Left lung (tissue), 14 donors: ENCODE measurements at places on chromosomes 11 and 22. TPM values are rescaled to one million over a fixed set of nuclear protein-coding genes. Genes with fewer than 3 reads are reported as not detected.

C11orf97 gene
- total RNA-seq: 1.8 TPM

LRRC56 gene
- 1.8 TPM for total RNA-seq

DNA sequence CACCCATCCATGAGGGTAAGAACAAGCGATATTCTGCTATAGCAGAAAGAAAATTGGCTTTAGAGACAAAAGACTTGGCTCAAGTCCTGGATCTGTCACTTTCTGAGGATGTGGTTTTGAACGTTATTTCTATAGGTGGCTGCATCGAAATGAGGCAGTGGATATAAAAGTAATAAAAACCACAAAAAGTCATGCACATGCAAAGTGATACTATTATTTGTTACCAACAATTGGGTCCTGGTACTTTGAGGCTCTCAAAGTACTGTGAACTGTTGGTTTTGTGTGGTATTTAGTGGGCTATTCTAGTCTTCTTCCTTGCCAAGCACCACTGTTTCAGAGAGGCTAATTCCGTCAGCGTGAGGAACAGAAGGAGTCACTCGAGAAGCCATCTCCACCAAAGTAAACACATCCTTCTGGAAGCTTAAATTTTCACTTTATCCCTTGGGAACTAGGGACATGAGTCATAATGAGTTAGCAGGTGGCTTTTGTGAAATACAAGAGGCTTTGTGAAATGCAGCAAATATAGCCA lies 13.1 kb downstream of the UBASH3B start:
- no peak overlapping the region for H3K27ac ChIP-seq
- peaks cover 3% of the 10 kb centered on the region for H3K4me1 ChIP-seq
- H3K36me3 ChIP-seq: no peaks in the 10 kb centered on the region
- H3K4me3 ChIP-seq: no peak overlapping the region
- H3K27me3 ChIP-seq: no peaks in the 10 kb centered on the region

GRCh38 chr22:38718414-38718813 lies 12.7 kb downstream of the GTPBP1 start:
- peak; percentile 74 for DNase-seq
- H3K36me3 ChIP-seq: peaks cover 76% of the 10 kb centered on the region
- H3K4me3 ChIP-seq: no peak overlapping the region
- H3K4me1 ChIP-seq: peaks cover 39% of the 10 kb centered on the region
- no peaks in the 10 kb centered on the region for H3K27me3 ChIP-seq
